Caki2 (cell line): ENCODE measurements at places on chromosomes 16 and 17.

DNA sequence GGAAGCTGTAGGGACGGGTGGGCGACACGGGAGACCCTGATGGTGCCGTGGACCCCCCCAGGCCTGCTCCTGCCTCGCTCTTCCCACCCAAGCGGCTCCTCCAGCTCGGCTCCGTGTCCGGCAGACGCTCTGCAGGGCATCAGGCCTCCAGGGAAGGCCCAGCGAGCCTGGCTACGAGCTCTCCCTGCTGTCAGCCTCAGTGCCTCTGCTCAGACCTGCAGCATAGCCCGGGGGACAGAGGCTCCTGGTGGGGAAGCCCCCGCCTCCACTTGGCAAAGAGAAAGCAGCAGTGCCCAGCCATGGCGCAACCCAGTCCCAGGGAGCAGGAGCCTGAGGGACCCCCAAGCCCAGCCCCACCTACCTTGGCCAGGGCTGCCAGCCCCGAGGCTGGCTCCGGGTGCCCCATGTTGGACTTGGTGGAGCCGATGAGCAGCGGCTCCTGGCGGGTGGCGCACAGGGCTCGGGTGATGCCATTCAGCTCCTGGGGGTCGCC, 5.9 kb downstream of the FASN start:
- DNase-seq: no peak

- DNase-seq: no peak
Observed at GRCh38 chr16:76800196-76800595, 390.8 kb upstream of the MON1B start.

- no peak for DNase-seq
Observed at GRCh38 chr17:53353919-53354351, 468.8 kb upstream of the KIF2B start.

- no peak for DNase-seq
Observed at GRCh38 chr16:67594256-67594915, 32.1 kb downstream of the CTCF start.

- no peak for DNase-seq
Observed at GRCh38 chr16:89047331-89048089, 46.1 kb upstream of the ACSF3 start.

- DNase-seq: no peak
Observed at GRCh38 chr17:20202141-20202621, 193.0 kb downstream of the SPECC1 start.

GRCh38 chr17:80937462-80938381, 53.9 kb upstream of the CHMP6 start:
- DNase-seq: no peak

DNA sequence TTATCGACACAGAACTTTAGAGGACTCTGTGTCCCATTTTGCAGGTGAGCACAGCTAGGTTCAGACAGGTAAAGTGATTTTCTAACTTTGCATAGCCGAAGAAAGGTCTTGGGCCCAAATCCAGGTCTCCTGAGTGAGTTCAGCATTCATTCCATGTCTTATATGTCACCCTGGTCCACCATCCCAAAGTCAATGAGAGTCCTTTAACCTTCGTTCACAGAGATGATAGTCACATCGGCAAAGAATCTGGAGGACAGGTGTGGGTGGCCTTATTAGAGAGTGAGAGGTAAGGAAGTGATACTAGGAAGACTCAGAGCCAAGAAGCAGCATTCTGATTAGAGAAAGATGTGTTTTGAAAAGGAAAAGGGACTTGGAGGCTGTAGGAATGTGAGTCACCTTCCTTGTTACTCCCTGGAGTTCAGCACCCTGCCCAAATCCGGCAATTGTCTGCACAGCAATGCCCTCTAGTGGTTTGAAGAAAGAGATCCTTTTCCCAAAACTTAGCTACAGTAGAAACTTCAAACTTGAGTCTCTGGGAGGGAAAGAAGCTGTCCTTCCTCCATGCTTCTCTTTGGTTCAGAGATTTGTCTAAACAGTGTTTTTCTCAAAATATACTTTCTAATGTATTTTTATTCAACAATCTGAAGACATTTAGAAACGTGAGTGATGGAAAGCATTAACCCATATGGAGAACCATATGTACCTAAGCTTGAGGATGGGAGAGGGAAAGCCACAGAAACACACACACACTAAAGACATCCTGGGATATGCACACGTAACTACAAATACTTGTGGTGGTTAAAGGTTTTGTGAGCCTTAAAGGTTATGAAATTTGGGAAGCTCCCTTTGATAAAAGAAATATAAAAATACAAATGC, 96.4 kb upstream of the SHISA6 start:
- DNase-seq: peak; percentile 18

- DNase-seq: no peak
Observed at GRCh38 chr16:87271256-87271655, 45.9 kb downstream of the C16orf95 start.

DNA sequence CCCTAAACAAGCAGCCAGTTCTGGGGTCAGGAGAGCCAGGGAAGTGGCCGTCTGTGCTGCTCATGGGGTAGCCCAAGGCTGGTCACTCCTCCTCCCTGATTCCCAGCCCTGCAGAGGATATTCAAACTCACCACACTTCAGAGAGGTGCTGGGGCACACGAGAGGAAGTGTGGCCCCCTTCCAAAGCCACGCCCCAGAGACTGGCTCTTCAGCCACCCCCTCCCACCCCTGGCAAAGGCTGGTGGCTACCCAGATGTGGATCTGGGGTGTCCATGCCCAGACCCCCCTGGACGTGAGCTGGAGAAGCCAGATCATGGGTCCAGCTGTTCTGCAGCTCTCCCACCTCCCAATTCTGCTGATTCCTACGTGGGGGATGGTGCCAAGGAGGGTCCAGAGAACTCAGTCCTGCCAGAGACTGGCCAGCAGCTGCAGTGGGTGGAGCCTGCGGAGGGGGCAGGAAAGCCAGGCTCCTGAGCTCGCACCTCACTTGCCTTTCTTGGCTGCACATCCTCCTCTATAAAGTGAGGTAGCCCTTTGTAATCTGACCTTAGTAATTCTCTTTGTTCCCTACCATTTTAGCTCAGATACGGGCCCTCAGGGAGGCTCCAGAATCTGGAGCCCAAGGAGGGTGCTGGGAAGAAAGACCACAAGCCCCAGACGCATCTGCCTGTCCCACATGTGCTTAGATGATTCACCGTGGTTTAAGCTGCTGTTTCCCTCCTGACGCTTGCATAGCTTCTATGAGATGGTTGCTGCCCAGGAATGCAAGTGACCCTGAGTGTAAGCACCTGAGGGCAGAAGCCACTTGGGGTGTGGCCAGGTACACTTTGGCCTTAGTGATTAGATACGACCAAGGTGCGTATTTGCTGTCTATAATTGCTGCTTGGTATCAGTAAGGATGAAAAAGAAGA, 15.3 kb downstream of the SDK2 start:
- DNase-seq: no peak

DNA sequence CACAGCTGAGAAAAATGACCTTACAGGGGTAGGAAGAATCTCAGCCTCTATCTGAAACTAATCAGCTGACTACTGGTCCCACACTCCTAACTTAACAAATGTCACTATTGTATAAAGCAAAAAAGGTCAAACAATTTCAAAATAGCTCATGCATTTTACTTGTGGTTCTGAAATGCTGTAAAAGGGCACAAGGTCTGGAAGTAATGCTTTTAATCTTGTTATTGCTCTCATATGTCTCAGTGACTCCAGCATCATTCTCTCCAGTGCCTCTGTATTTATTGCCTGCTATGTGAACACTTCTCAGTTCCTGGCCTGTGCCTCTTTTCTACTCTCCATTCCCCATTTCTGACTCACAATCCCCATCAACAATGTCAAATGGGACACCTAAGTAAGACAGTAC, 937.7 kb downstream of the CDH11 start:
- no peak for DNase-seq

DNA sequence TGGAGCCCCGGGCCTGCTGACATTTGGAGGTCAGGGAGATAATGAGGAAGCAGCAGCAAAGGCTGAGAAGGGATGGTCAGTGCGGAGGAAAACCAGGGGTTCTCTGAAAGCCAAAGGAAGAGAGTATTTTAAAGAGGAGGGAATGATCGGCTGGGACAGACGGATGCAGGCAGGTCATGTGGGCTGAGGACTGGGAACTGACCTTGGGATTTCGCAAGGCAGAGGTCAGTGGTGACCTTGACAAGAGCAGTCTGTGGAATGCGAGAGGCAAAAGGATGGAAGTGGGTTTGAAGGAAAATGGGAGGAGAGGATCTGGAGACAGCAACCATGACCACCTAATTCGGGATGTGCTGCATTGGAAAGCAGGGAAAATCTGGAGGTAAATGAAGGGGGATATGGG, 10.2 kb downstream of the EFTUD2 start:
- no peak for DNase-seq

- no peak for DNase-seq
Observed at GRCh38 chr17:9467518-9467917, 108.1 kb downstream of the STX8 start.

DNA sequence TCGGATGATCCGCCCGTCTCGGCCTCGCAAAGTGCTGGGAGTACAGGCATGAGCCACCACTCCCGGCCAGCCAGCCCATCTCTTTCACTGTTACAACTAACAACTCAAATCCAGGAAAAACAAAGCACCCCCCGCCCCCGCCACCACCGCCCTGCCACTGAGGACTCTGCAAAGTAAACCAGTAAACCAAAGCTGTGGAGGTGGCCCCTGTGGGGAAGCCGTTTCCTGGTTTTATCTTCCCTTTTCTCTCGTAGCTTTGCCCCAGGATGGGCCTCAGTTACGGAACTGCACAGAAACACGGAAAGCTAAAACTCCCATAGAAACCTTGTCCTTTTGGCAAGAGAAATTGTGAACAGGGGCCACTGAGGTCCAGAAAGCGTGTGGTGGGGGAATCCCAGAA, 17.5 kb downstream of the CHMP6 start:
- DNase-seq: no peak

- DNase-seq: peak; percentile 65
Observed at GRCh38 chr16:55283812-55284717, 39.9 kb upstream of the IRX6 start.

DNA sequence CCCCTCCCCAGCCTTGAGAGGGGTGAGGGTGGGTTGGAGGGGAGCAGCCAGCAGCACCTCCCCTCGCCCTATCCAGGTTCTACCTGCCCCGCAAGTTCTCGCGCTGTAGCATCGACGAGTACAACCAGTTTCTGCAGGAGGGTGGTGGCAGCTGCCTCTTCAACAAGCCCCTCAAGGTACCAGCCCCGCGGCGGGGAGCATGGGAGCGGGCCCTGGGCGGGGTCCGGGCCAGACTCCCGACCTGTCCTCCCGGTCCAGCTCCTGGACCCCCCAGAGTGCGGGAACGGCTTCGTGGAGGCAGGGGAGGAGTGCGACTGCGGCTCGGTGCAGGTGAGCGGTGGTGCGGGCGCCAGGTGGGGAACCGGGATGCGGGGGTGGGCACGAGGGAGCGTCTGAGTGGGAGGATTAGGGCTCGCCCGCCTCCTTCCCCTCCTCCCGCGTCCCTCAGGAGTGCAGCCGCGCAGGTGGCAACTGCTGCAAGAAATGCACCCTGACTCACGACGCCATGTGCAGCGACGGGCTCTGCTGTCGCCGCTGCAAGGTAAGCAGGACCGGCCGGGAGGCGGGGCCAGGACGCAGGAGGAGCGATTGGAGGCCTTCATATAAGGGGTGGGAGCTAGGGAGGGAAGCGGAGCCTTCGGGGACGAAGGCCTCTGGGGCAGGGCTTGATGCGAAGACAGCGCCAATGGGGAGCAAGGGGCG, 16.5 kb downstream of the ADAM11 start:
- peak; percentile 81 for DNase-seq

DNA sequence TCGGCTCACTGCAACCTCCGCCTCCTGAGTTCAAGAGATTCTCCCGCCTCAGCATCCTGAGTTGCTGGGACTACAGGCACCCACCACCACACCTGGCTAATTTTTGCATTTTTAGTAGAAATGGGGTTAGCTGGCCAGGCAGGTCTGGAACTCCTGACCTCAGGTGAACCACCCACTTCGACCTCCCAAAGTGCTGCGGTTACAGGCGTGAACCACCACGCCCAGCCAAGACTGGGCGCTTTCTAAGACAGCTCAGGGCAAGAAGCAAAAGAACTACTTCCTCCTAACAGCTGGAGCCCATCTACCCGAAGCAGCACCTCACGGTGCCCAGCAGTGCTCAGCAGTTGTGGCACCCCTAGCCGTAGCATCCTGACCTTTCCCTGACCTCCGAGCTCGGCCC, 109.4 kb downstream of the ZNF423 start:
- no peak for DNase-seq
